ENCODE measurements at places on chromosomes 5 and 9. TPM values are rescaled to one million over a fixed set of nuclear protein-coding genes. Genes with fewer than 3 reads are reported as not detected.

The SPINK4 gene
- not detected for total RNA-seq

The SLC34A3 gene
- not detected for total RNA-seq

The COL23A1 gene
- 0.94 TPM for total RNA-seq

The LRRC70 gene
- 8.5 TPM for total RNA-seq

The TMEM232 gene
- total RNA-seq: 24.1 TPM

The PPP6C gene
- 21.6 TPM for total RNA-seq

The LCN10 gene
- total RNA-seq: not detected

The TRIP13 gene
- 8.1 TPM for total RNA-seq

The PROB1 gene
- 0.94 TPM for total RNA-seq

The CCDC187 gene
- not detected for total RNA-seq

The TMEM215 gene
- 0.31 TPM for total RNA-seq

The NRG2 gene
- 8.1 TPM for total RNA-seq

The DRD1 gene
- 3.4 TPM for total RNA-seq

The TMEM174 gene
- not detected for total RNA-seq

The CNTNAP3 gene
- 84.8 TPM for total RNA-seq

The ASPN gene
- total RNA-seq: 1.3 TPM

The FOXI1 gene
- total RNA-seq: not detected

The SLC6A19 gene
- total RNA-seq: not detected

The MORN5 gene
- total RNA-seq: not detected

The PCDHAC2 gene
- 55.1 TPM for total RNA-seq

The TAL2 gene
- 6.3 TPM for total RNA-seq

The PPP3R2 gene
- 0.63 TPM for total RNA-seq

The CHSY3 gene
- total RNA-seq: 26.6 TPM

The IL7R gene
- total RNA-seq: 0.63 TPM
